Hematopoietic multipotent progenitor cell (in vitro differentiated cells): ENCODE measurements at places on chromosomes 11 and 22. TPM values are rescaled to one million over a fixed set of nuclear protein-coding genes. Genes with fewer than 3 reads are reported as not detected.

NPTXR gene
- total RNA-seq, result 0.27 TPM

GRCh38 chr11:104892723-104893511, 5.3 kb downstream of the CASP12 start:
- no peak for DNase-seq

DNA sequence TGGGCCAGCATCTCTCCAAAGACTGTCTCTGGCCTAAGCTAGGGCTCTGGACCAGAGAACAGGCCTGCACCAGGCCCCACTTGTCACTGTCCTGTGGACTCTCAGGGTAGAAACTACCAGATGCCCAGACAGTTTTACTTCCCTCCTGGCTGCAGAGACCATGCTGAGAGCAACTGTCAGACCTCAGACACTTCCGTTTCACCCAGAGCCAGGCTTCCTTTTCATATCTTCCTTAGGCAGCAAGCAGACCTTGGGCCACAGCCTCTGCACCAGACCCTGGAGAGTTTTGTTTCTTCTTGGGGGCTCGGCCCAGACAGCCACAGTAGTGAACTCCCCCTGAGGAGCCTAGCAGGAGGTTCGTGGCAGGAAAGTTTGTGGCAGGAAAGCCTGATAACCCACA, 12.1 kb upstream of the FCHSD2 start:
- DNase-seq, result peak; percentile 98

DNA sequence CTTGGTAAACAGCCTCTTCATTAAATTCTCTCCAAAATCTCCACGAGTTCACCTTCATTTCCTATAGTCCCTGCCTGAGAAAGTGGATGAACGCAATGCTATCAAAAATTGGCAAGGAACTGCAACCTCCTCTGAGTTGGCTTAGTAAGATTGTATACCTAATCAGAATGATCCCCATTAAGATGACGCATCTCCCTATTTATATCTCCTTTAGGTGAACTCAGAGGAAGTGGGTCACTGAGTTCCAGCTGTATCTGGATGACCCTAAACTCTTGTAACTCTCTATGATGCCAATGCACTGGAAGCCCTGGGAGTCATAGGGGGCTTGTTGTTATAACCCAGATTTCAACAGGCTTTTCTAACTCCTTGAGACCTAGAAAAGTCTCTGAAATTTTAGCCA, 48.2 kb downstream of the OR10A6 start:
- no peak for DNase-seq

DNA sequence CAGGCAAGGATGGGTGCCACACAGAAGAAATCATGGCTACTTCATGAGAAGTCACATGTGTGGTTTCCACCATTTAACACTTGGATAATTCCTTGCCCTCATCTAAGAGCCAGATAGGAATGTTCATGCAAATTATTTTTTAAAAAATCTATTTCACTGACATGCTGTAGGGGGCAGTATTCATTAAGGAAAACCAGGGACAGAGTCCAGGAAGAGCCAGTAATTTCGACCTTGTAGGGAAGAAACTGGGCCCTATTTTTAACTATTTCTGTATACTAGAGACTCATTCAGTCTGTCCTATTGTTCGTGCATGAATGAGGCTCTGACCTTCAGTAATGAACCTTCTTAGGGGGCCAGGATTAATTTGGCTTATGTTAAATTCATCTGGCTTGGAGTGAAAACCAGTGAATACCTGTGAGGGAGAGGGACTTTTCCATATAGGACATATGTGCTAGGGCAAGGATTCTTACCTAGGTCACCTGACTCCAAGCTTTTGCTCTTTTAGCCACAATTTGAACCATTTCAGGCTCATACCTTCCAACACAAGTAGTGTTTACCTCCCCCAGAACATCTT, 192.7 kb downstream of the NAV2 start:
- DNase-seq, result no peak
